ENCODE measurements at places on chromosomes 13 and 19.
A peak's percentile ranks its signal among the peaks of the same experiment; 100 is the strongest.

GRCh38 chr19:41821003-41821735, 23.3 kb downstream of the LYPD4 start:
- peak; percentile 16 for DNase-seq

GRCh38 chr19:44649578-44650145, 6.0 kb downstream of the PVR start:
- no peak for DNase-seq

- no peak for DNase-seq
Observed at GRCh38 chr19:49469828-49470614, 4.0 kb upstream of the FLT3LG start.

GRCh38 chr13:80469853-80470381, 129.0 kb upstream of the SPRY2 start:
- no peak for DNase-seq

DNA sequence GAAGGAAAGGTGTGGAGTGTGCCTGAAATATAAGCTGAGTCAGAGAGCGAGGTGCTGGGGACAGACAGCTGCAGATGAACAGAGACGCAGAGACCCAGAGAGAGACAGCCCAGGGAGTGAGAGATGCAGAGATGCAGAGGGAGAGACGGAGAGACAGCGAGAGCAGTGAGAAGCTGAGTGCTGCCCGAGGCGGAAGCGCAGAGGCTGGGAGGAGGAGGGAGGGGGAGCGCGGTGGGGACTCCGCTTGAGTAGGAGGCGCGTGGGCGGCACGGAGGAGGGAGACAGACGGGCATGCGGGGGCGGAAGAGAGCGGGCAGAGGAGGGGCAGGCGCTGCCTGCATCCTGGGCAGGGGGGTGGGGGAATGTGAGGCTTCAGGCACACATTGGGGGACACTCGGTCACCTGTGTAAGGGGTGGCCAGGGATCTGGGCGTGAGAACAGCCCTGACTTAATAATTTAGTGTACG, 25.7 kb downstream of the SLC8A2 start:
- no peak for DNase-seq

DNA sequence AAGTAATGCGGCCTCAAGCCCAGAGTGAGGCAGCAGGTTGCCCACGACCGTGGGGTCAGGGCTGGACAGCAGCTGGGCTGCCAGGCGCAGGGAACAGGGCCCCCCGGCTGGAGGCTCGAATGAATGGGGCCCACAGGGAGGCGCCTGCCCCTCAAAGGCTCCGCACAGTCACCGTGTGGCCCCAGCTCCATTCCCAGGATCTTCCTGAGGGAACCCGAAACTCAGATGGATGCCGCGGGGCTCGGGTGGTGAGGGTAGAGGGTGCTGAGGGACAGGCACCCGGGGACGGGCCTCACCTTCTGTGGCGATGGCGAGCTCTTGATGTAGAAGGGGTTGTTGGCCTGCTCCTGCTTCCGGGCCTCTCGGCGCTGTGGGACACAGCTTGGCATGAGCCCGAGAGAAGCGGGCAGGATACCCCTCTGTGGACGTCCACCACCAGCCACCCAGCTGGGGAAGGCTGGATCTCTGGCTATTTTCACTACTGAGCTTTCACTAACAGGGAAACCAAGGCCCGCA, 19.3 kb downstream of the IZUMO4 start:
- DNase-seq: no peak

DNA sequence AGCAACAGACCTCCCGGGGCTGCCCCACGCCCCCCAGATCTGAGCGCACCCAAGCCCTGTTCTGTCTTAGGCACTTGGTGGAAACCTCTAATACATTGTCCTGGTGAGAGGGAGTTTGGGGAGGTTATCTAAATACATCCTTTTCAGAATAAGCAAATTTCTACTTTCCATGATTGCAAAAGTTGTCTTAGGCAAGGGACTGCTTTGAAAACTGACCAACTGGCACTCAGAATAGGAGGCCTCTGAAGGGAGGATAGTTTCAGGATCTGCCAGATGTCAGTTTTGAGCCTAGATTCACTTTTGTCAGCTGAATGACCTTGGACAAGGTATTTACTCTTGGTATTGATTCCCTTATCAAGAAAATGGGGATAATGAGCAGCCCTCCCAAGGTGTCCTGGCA, 11.8 kb downstream of the SERP2 start:
- DNase-seq: no peak

DNA sequence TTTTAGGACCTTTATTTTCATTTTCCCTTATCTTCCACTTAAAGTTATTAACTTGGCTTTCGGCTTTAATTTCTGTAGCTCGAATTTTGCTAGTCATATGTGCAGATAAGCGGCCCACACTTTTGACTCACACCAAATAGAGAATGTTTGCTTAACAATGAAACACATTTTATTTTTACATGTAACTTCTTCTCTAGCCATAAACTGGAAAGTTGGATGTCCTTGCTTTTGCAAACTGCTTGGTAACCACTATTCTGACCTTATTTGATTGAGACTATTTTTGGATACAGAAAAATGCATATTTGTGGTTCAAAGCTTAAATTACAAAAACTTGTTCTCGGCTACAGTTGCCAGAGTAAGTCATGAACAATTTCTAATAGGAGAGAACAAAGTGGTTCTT, 600.0 kb downstream of the KCTD12 start:
- DNase-seq: no peak

- DNase-seq: no peak
Observed at GRCh38 chr19:56112313-56112709, 8.8 kb downstream of the ZNF787 start.

DNA sequence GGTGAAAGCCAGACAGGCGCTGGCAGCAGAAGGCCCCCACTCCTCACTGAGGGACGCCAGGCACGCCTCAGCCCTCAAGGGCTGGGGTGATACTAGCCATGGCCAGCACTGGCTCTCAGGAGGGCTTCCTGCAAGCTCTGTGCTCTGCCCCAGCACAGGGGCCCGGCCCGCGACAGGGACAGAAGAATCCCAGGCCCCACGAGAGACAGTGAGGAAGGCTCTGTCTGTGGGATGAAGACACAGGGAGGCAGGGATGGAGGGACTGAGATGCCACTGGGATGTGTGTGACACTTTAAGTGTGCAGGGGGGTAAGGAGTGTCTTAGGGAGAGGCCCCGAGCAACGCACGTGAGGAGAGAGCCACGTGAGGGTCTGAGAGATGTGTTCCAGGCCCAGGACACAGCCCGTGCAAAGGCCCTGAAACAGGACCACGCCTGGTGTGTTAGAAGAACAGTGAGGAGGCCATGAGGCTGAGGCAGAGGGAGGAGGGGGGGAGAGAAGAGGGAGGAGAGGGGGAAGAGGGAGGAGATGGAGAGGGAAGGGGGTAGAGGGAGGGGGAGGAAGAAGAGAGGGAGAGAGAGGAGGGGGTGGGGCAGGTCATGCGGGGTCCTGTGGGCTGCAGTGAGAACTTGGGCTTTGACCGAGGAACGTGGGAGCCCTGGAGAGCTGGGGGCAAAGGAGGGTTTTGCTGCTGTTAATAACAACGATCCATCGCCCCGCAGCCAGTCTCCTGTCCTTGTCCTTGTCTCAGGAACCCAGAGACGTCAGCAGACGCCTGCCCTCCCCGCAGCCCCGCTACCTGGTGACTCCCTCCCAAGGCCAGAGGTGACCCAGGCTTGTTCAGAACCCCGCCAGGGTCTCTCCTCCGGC, 7.2 kb downstream of the RPL36 start:
- DNase-seq: no peak

DNA sequence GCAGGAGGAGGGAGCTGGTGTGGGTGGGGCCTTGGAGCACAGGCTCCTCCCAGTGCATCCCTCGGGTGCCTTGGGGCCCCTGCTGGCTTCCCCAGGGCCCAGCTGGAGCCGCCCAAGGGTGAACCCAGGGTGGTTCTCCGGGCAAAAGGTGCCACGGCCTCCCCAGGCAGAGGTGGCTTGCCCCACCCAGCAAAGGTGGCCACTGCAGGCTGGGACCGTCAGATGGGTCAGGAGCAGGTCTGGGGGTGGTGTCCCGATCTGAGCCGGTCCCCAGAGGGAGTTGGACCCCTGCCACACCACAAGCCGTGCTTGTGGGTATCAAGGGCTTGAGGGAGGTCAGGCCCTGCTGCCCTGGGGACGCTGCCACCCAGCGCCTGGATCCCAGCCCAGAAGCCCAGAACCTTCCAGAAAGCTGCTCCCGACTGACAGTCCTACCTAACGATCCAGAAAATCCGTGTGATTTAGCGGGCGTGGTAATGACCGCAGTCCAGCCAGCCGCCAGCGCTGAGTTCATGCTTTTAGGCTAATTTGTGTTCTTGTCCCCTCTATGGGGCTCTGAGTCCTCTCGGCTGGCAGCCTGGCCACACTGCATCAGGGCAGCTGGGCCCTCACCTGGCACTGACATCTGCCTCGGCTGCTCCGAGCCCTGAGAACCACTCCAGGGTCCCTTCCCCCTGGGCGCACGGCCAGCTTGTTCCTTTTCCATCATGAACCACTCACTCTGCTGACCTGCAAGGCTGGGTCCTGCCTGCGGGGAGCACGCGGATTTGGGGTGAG, 5.0 kb upstream of the GRIN3B start:
- no peak for DNase-seq

- no peak for DNase-seq
Observed at GRCh38 chr13:110318920-110319319, 11.8 kb downstream of the COL4A2 start.

GRCh38 chr13:78317030-78317429, 286.3 kb downstream of the POU4F1 start:
- no peak for DNase-seq
